ENCODE measurements at places on chromosomes 1 and 21.

- peak; percentile 87 for DNase-seq
These were observed at the start of gene LRRC3 for GRCh38 chr21:44454747-44455523. Gene LRRC3 (plus strand): TSS chr21:44455510. CDS start chr21:44456645, 1,135 bp downstream.

DNA sequence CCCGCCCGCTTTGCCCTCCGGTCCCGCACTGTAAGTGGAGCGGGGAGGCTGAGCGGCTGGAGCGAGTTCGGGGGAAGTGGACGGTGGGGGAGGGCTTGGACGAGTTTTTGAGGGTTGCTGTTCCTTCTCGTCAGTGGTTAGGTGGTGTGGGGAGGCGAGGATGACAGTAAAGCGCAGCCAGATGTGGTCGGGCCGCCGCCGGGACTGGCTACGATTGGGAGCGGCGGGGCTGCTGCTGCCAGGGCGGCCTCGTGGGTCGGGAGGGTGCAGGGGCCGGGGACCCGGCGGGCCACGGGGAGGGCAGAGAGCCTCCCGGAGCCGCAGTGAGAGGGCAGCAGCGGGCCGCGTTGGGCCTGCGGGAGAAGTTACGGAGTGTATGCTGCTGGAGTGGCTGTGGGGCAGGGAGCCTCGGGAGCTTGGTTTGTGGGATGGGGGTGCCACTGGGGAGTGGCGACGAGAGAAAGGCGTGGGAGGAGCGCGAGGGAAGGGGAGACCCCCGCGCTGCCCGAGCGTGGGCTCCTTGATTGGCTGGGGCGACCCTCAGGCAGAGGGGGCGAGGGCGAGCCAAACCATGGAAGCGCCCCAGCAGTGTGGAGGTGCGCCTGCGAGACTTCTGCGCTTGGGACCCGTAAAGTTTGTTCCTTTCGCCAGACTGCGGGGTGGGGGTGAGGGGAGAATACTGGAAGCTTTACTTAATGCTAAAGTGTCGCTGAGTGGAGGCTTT is 2.1 kb downstream of the ADGRL2 start:
- DNase-seq = no peak

DNA sequence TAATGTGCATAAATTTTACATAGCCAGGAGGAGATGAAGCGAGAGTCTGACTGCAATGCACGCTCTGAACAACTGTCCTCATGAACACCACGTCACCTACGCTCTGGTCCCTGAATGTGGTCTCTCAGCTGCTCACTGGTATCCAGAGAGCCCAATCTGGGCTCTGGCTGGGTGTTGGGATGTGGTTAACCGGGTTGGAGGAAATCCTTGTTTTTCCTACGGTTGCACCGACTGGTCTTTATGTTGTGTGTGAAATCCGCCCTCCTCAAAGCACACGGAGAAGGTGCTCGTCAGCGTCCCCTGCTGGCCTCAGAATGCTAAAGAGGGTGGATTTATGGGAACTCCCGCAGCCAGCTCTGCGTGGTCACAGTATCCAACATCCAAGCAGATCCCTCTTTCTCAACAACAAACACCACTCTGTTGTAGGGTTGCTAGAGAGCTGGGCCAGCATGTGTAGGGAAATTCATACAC is 51.8 kb upstream of the FAM89A start:
- DNase-seq = no peak

GRCh38 chr1:154975409-154976059 is 1.1 kb downstream of the CKS1B start:
- DNase-seq = peak; percentile 52

GRCh38 chr1:27724961-27725373 is 794 bp upstream of the FAM76A start:
- no peak for DNase-seq

GRCh38 chr1:49686107-49686506 is 337.6 kb downstream of the AGBL4 start:
- DNase-seq = no peak

- DNase-seq = no peak
These were observed 34.6 kb upstream of the CTPS1 start for GRCh38 chr1:40944841-40945430.

DNA sequence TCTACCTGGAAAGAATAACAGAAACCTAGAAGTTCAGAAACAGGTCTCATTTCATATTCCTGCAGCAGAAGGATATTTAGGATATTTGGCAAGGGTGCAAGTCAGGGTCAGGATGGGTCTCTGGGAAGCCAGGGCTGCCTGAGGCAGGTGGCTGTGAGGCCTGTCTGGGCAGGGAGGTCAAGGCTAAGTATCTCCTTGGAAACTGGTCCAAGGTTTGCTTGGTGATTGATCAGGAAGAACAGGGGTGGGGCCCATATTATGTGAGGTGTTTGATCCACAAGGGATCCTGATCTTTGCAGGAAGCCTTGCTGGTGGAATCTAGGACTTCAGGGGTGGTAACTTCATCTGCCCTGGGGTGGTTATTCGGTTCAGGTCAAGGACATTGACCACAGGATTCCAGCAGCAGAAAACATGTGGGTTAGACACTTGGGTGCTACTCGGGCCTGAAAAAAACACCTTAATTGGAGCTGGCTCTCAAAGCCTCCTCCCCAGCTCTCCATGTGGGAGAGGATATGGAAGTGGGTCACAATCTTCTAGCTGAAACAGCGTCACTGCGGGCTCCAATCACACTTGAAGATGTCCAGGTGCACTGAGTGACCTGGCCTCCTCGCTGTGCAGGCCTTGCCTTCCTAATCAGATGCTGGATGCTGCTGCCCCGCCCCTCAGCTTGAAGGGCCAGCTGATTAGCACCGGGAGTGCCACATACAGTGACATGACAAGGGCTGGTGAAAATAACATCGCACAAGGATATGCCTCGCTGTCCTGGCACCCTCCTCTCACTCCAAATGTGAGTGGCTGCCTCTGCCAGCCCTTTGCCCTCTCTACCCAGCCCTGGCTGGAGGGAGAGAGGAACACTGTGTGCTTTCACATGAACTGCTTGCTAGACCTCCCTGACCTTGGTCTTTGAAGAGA is 8.7 kb downstream of the CTNNBIP1 start:
- no peak for DNase-seq

DNA sequence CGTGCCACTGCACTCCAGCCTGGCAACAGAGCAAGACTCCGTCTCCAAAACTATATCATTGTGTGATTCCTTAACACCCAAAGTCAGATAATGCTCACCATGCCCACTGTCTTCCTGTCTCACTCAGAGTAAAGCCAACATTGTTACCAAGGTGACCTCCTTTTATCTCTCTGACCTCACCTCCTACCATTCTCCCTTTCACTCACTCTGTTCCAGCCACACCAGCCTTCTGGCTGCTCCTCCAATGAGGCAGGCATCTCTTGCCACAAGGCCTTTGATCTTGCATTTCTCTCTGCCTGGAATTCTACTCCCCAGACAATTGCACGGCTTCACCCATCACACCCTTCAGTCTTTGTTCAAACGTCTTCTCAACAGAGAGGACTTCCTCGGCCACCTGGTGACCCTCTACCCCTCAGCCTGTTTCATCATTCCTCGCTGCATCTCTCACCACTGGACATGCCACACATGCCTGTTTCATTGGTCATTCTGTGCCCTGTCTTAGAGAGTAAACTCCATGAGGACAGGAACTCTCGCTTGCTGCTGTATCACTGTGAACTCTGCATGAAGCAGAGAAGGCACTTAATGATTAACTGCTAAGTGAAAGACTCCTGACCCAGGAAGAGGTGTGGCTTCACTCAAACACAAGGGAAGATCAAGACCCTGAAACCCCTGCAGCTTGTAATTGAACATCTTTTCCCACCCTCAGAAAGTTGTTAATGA is 67.1 kb upstream of the CAPZB start:
- DNase-seq = no peak

DNA sequence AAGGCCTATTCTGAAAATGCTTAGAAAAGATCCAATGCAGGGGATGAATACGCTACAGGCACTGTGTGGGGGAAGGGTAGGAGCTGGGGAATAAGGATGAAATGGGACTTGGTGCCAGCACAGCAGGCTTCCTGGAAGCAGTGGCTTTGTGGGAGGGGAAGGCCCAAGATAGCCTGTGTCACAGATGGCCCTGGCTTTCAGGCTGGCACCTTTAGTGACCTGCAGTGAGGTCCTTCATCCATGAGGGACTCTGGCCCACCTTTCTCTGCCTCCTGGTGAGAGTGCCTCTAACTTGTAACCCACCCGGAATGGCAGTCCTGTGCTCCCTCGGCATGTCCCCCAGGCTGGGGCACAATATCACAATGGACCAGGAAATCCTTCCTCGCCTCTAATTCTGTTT is 919 bp downstream of the CHI3L1 start:
- no peak for DNase-seq

GRCh38 chr1:201883786-201884185 is 4.9 kb upstream of the SHISA4 start:
- DNase-seq = peak; percentile 4

GRCh38 chr1:35717911-35718476 is 690 bp downstream of the C1orf216 start:
- no peak for DNase-seq

DNA sequence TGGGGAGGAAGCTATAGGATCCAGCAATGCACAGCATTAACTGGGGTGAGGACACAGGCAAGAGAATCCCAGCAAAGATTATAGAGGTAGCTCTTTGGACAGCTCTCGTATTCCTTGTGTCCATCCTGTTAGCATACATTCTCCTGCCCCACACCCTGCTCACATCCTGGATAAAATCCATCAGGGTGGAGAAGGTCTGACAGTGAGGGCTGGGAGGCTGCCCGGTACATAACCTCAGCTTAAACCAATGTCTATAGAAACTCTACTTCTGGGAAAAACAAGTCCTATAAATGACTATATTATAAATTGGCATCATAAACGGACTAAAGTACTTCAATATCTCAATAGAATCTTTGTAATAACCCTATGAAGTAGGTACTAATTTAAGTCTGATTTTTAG is 36.8 kb upstream of the UBE2U start:
- no peak for DNase-seq

DNA sequence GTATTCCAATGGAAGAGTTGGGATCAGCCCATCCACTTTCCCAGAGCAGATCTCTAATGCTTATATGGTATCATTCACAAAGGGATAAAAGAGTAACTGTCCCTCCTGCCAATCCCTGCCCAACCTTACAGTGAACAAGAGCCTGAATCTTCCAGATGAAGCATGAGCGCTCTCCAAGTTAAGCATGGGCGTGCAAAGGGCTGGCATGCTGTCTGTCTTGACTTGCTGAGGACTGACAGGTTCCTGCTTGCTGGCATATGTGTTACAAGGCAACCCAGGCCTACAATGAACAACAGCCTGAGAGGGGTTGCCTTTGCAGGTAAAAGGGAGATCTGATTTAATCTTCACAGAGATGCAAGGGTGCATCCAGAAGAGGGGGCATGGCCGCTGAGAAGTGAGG is 155.6 kb upstream of the SOD1 start:
- DNase-seq = no peak

GRCh38 chr1:110310300-110310699 is 28.9 kb upstream of the RBM15 start:
- DNase-seq = no peak

- DNase-seq = no peak
These were observed 149.5 kb upstream of the BACE2 start for GRCh38 chr21:41018431-41018830.
